Stimulated activated CD8-positive, alpha-beta memory T cell treated with anti-CD3 and anti-CD28 coated beads, Interleukin-7, amount 100 ng/mL, for 1 hour (primary cell): ENCODE measurements at places on chromosomes 7 and 10.

GRCh38 chr10:522350-522749, 167.1 kb downstream of the DIP2C start:
- no peak for DNase-seq

DNA sequence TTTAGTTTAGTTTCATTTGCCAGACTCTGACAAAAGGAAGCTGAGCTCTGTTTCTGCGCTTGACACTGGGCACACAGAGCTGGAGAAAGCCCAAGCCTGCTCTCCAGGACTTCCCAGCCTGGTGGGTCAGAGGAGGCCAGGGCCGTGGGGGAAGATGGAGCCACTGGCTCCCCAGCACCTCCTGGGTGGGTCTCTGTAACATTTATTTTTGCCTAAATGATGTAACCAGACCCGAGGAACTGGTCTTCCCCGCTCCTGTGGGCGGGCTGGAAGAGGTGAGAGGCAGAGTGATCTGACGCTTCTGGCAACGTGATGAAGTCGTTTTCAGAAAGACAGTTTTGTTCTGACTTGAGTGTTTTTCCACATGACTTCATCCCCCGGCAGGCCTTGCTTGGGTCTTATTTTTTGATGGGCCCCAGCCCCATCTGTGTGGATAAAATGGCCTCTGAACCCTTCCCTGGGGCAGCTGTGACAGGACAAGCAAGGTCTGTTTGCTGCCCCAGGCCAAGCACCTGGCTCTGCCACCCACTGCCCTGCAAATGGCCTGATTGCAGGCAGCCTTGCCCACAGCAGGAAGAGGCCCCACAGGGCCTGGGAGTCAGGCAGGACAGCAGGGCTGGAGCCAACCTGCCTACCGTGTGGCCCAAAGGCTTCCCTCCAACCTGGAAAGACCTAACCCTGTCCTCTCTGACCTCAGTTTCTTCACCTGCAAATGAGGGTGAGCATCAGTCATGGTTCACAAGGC, 304.9 kb upstream of the ZMIZ1 start:
- DNase-seq = no peak

GRCh38 chr7:94401428-94401814, 6.7 kb downstream of the COL1A2 start:
- no peak for DNase-seq

GRCh38 chr7:99102361-99102760, 41.5 kb downstream of the SMURF1 start:
- no peak for DNase-seq

DNA sequence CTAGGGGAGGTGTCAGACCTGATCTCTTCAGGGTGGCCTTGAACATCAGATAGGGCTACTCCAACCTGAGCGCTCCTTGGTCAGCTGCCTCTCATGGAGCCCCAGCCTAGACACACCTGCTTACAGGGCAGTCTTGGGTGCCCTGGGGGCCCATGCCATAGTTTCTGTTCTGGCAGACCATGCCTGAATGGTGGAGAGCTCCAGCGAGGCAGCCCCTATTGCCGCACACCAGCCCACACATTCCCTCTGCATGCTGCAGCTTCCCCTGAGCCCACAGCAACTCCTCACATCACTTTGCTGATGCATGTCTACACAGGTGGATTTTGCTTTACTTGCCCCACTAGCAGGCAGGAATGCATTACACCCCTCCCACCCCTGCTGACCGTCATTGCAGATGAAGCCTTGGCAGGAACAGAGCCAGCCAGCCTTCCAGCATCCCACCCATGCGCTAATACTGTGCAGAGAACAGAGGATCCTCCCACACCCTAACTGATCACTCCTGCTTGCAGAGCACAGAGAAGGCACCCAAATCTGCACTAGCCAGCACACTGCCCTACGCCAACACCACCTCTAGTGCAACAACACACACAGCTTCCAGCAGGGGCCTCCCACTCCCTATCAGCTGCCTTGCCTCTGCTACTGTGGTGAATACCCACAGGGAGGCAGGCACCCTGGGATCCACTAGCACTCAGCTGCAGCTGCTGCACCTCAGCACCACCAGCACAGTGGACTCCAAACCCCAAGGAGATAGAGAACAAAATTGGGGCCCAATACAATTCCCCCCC, 43.0 kb upstream of the GRM3 start:
- no peak for DNase-seq

DNA sequence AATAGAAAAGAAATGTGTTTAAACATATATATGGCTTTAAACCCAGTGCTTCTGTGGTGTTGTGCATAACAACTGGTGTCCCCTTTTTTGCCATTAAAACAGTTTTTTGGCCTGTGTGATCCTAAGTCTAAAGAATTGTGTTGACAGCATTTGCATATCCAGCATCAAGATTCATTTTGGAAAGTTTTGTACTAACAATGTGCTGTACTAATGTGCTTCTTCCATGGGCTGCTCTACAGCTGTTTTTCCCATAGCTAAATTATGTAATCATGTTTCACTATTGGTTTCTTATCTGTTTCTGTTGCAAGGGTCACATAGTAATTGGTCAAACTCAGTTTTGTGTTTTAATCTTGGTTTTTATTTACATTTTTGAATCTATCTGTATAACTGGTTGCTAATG, 5.5 kb downstream of the CNNM2 start:
- DNase-seq = no peak

DNA sequence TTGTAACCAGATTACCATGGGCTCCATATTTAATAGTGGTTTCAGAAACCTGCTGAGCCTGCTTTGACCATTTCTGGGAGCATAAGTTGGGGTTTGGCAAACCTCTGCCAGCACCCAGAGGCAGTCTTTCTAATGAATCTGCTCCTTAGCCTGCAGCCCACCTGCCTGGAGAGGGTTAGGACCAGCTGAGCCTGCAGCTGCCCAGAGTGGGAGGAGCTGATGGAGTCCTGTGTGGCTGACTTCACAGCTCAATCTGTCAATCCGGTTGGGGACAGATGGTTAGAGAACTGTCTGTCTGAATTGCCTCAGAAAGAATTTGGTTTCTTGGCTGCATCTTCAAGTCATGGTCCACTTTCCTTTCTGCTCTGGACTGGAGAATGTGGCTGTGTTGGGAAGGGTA, 444.6 kb downstream of the NRG3 start:
- DNase-seq = no peak

GRCh38 chr10:33134011-33134751, 176.2 kb upstream of the ITGB1 start:
- DNase-seq = peak; percentile 47

GRCh38 chr7:523347-524336, 4.0 kb upstream of the PDGFA start:
- no peak for DNase-seq

GRCh38 chr10:62734781-62735463, 69.6 kb upstream of the ADO start:
- DNase-seq = no peak

DNA sequence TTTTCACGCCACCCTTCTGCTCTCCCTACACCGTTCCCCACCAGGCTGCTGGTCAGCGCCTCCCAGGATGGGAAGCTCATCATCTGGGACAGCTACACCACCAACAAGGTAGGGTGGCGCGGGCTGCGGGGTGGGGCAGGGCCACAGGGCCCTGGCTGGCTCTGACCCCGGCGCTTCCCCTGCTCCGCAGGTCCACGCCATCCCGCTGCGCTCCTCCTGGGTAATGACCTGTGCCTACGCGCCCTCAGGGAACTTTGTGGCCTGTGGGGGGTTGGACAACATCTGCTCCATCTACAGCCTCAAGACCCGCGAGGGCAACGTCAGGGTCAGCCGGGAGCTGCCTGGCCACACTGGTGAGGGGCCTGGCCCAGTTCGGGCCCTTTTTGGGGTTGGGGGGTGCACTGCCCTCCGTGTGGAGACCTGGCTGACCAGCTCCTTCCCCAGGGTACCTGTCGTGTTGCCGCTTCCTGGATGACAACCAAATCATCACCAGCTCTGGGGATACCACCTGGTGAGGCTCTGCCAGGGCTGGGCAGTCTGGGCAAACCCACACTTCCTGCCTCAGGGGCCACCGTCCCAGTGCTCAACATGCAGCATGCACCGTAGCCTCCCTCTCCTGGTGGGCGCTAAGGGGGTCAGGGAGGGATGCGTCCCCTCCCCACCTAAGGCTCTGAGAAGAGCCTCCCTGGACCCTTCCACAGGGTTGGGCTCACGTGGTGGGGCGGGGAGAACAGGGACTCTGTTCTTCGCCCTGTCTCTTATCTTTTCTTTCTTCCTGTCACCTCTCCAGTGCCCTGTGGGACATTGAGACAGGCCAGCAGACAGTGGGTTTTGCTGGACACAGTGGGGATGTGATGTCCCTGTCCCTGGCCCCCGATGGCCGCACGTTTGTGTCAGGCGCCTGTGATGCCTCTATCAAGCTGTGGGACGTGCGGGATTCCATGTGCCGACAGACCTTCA, 4.0 kb downstream of the GNB2 start:
- no peak for DNase-seq

GRCh38 chr10:80501381-80501912, 36.3 kb upstream of the SH2D4B start:
- no peak for DNase-seq

DNA sequence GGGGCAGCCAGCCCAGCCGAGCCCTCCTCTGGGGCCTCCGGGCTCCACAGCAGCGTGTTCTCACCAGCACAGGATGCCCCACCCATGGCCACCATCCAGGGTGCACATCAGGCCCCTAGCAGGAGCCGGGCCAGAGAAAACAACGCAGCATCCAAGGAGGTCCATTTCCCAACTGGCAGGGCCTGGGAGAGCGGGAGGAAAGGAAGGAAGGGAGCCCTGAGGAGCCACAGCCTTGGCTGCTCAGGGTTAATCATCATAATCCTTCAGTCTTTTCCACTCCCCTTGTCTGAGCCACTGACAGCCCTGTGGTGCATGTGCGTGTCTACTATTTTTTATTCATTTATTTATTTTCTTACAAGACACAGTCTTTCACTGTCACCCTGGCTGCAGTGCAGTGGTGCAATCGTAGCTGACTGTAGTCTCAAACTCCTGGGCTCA, 3.6 kb downstream of the PLAC9 start:
- DNase-seq = no peak

DNA sequence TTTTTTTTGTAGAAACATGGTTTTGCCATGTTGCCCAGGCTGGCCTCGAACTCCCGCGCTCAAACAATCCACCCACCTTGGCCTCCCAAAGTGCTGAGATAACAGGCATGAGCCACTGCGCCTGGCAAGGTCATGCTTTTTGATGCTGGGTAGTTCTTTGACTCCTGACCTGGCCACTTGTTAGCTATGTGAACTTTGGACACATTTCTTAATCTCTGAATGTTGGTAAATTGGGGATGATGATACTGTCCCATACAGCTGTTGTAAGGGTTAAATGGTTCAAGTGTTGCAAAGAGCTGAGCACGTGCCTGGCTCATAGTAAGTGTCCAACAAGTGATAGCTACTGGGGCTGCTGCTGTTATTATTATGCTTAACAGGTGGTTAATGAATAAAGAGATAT, 2.3 kb downstream of the ZNHIT1 start:
- no peak for DNase-seq

- DNase-seq = peak; percentile 13
These were observed 58.0 kb upstream of the STRIP2 start for GRCh38 chr7:129376076-129376777.

- no peak for DNase-seq
These were observed 39.1 kb upstream of the AASS start for GRCh38 chr7:122183106-122183505.

GRCh38 chr10:99540657-99541531, 8.2 kb downstream of the NKX2-3 start:
- DNase-seq = no peak

DNA sequence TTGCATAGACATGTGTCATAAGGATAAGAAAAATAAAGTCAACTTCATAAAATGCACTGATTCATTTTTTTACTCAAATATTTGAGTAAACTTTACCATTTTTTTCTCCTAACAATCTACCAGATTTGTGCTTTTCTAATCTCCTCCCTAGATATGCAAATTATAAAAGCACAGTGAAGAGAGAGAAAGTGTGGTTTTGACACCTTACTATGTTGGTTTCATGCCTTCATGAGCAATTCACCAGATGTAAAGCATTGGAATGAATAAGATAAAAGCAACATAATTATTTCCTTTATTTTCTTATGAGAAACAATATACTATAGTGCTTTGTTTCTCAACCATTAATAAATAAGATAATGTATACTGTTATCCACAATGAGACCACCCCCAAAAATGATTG, 432.5 kb upstream of the PCDH15 start:
- DNase-seq = no peak

DNA sequence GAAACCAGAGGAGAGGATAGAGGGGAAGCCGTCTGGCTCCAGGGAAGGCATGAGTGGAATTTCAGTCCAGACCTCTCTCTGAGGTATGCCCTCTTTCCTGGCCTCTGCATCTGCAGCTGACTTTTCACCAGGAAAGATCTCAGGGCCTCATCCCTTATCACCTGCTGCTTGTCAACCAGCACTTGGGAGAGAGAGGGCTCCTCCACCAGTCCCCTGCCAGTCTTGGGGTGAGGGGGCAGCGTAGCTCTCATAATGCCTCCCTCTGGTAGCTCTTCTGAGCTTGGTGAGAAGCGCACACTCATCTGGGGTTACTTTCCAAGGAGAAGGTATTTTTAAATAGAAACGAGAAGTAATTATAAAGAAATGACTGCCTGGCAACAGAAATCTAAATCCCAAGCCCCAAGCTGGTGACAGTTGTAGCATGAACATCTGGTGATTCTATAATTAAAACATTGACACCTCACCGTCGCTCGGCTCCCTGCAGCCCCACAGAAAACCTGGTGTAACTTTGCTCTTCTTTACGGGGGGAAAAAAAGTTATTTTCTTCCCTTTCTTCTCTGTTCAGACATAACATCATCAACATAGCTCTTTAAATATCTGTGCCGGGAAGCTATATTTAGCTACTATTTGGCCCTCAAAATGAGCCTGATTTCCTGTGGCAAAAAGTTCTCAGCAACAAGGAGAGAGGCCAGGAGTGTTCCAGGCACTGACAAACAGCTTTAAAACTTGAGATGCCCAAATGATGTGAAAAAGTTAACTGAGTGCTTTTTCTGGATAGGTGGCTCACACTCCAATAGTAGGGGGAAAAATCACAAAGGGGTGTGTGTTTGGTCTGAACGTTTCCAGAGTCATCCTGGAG, 26.9 kb downstream of the HIP1 start:
- no peak for DNase-seq

DNA sequence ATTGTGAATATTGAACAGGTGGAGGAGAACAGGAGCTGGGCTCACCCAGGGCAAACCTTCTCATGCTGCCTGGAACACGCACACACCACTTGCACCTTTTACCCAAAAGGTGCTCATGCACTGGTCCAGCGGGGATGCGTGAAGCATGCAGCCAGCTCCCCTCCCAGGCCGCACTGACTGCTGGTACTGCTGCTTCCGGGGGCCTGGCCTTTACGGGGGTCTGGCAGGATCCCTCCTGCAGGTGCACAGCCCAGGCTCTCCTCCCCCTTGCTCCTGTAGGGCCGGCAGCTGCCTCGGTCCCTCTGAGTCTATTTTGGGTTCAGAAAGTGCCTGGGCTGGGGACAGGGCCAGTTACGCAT, 221.7 kb downstream of the DNAJB6 start:
- no peak for DNase-seq

DNA sequence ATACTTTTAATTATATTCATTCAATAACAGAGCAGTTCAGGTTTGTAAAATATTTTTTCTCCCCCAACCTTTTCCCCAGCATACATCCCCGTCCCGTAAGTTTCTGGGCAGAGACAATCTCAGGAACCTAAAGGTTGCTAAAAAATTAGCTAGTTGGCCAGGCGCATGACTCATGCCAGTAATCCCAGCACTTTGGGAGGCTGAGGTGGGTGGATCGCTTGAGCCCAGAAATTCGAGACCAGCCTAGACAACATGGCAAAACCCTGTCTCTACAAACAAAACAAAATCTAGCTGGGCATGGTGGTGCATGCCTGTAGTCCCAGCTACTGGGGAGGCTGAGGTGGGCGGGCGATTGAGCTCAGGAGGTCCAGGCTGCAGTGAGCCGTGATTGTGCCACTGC, 40.2 kb downstream of the TCF7L2 start:
- no peak for DNase-seq
